NCI-H748 treated with DMSO at 0.1 percent for 48 hours (cell line): ENCODE measurements at places on chromosomes 4 and X.

DNA sequence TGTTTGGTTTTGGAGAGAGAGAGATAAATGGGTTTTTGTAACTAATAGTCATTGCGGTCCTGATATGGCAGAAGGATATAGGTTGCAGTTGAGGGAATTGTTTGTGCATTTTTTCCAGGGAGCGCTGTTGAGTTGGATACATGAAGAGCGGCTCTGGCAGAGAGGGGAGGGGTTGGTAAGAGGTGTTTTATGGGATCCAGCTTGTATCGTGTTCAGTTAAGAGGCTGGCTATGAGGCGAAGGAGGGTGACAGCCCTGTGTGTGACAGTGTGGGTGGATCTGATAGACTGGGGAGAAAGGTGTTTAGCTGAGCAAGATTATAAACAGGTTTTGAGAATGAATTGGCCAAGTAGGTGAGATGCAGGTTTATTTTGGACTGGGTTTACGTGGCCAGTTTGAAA lies 1.5 kb downstream of the SPANXN4 start:
- no peak for DNase-seq

DNA sequence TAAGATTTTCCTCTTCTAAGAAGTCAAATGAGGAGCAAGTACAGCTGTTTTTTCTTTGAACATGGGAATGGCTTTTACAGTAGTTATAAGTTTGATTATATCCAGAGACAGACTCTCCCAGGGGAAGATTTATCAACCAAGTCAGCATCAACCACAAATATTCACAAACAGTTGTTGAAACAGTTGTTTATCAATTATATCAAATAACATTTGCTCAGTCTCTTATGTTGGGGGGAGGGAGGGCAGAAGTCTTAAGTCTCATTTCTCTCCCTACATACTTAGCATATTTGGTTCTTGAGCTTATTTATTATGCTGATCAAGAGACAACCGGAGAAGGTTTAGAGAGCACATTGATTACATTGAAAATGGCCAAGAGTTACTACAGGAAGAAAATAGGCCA lies 110.1 kb downstream of the FBXO8 start:
- DNase-seq, result no peak

DNA sequence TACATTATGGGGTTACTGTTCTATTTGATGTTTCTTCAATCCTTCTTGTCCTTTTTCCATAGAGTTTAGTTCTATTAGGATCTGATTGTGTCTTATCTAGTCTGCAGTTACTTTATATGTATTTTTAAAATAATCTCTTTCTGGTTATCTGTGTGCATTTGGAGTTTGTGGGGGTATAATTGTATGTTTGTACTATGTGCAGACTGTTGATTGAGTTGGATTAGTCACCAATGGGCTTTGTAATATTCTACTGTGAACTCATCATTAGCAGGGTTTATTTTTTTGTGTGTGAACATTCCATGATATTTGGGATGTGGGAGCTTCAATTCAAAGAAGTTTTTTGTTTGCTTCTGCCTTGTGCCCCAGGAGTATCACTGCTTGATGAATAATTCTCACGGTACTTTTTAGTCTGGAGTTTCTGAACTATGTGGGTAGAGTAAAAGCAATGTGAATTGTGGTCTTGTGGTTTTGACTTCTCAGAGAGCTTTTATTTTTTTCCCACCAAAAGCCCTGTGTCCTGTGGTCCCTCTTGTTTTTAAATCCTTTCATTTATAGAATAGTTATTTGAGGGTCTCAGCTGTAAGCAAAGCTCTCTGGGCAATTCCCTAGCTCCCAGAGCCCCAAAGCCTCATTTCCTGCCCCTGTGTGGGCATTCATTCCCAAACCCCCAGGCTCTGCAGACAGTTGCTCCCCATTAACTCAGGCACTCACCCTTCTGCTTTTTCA lies 127.8 kb downstream of the PHKA2 start:
- DNase-seq, result no peak

DNA sequence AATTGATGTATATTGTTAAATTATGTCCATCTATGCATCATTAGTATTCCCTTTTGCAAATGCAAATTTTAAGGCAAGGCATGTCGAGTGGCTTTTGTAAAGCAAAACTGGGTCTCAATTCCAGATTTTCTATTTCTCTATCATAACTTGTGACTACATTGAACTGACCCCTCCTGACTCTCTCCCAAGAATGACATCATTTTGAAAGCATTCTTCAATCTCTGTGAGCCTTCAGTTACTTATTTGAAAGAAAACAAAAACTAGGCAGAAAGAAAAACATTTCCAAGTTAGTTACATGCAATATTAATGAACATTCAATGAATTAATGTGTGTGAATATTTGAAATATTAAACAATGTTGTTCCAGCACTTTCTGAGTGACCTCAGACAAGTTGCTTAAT lies 314.3 kb upstream of the CLNK start:
- no peak for DNase-seq

- DNase-seq, result no peak
Measured at GRCh38 chr4:6345866-6346265, 76.2 kb downstream of the WFS1 start.

GRCh38 chrX:125654501-125654900 lies 334.8 kb downstream of the TEX13C start:
- DNase-seq, result no peak

GRCh38 chr4:65747386-65747785 lies 77.1 kb upstream of the EPHA5 start:
- no peak for DNase-seq

DNA sequence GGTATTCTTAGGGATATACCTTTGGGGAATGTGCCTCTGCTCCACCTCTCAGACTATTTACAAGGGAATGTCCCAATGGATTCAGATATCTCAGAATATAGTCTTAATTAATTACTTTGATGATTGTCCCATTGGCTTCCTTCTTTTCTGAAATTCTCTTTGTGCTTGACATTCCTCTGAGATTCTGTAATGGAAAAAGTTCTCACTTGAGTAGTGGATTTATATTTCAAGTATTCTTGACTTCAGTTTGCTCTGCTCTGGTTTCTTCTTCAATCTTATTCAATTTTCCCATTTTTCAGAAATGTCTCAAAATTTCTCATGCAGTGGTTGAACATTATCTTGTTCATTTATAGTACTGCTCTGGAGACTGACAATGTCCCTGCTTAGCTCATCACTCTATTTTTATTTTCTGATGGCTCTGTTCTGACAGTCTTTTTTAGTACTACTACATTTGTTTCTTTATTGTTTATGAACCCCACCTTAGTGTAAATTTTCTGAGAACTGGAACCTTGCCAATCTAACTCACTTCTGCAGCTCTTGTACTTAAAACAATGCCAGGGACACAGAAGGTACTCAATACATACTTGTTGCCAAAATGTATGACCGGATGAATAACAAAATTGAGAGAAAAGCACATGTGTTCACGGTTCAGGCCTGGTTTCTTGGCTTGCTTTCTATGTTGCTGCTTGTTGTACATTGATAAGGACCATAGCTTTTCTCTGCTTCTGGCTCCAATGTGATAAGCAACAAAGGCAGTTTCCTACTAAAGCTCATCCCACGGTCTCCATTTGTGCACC lies 471.7 kb downstream of the GASK1B start:
- no peak for DNase-seq

DNA sequence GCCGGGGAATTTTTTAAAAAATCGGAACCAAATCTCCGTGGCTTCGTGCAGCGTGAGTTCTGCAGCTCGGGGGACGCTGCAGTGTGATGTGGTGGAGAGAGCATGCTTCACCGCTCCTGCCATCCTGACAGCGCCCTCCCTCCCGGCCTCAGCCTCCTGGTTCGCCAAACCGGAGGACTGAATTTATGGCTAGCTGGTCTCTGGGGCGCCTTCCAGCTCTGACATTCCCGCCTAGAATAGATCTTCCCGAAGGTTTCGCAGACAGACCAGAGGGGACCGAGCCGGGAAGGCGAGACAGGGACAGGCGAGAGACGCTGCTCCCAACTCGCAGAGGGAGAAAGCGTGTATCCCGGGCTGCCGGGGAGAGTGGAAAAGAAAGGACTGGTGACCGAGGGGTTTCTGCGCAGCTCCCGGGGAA lies 25.9 kb downstream of the HOPX start:
- no peak for DNase-seq

DNA sequence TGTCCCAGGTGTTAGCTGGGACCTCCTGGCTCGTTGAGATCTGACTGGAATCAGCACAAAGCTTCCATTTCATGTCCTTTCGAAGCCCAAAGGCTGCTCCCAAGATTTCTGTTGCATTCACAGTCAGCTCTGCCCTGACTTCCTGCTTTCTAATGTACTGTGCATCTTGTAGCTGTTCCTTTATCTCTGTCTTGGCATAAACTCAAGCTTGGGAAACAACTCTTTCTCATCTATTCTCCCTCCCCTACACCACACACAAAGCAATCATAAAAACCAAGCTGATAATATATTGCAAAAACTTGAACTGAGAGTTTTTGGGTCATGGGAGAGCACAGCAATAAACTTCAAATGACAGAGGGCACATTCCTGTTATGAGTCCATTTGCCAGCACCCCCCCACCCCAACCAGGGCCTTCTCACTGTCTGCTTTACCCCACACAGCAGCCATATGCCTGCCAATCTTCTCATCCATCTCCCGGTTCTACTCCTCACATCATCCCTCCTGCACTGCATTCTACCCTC lies 76.3 kb downstream of the SYNPO2 start:
- no peak for DNase-seq

DNA sequence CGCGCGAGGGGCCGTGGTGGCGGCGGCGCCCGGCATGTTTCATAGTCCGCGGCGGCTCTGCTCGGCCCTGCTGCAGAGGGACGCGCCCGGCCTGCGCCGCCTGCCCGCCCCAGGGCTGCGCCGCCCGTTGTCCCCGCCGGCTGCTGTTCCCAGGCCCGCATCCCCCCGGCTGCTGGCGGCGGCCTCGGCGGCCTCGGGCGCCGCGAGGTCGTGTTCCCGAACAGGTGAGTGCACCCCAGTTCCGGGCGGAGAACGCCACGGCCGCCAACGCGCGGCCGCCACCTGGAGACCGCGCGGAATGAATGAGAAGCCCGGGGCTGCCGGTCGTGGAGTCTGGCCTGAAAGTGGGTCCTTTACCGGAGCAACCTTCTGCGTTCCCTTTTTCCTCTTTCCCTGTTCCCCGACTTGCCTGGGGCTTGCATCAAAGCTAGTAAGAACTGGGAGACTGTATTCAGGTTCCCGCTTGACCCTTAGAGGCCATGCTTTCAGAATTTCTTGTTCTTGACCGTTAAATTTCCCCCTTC lies 429 bp downstream of the NOCT start:
- no peak for DNase-seq

DNA sequence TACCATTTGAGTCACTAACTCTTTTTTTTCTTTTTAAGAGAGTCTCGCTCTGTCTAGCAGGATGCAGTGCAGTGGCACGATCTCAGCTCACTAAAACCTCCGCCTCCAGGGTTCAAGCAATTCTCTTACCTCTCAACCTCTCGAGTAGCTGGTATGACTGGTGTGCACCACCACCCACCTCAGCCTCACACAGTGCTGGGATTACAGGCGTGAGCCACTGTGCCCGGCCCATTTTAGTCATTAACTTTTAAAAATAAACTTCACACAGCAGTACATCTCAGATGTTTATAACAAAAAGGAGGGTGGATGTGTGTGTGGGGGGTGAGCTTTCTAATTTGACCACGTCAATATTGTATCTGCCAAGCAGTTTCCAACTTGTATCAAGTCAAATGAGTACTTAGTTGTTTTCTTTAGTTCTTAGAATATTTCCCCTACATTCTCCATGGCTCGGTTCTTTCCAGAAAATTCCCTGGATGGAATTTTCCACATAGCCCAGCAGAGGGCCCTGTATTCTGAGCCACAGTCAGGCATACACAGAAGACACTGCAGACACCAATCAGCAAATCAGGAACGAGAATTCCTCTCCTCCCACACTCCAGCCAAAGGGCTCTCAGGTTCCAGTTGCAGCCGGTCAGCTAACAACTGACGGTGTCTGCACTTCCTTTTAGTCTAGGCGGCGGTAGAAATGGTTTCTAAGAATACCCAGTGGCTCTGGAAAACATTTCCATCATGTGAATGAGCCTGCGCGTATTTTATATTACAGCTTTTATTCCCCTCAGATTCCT lies 20.1 kb upstream of the ARAF start:
- peak; percentile 92 for DNase-seq

GRCh38 chrX:31366041-31366440 lies 294.2 kb upstream of the FTHL17 start:
- DNase-seq, result no peak

DNA sequence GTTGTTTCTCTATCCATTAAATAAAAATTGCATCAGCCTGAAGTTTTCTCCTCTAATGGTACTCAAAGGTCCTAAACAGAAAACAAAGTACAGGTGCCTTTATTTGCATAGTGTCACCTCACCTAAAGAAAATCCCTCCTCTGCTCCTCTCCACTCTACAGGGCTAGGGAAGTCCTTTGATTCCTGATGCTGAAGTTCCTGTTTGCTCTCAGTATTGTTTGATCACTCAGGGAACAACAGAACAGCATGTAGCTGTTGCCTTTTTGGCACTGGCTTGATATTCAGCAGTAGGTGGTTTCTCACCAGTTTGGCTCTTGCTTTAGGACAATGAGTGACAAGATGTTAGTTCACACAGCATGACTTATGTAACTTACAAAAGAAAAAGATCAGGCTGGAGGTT lies 156.2 kb upstream of the SLC7A11 start:
- peak; percentile 81 for DNase-seq

DNA sequence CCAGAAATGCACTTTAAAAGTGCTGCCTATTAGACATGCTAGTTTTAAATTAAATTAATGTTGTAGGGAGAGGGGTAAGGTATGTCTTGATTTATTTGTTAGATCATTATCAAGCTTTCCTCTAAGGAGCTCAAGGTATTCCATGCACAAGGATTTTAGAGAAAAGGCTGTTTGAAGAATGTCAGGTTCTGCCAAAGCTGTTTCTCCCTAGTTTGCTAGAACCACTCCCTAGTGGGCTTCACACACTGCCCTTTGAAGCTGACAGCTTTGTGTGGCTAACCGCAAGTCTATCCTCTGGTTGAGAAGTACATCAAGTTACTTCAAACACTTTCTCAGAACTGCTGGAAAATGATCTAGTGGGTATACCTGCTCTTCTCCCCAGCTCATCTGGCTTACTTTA lies 32.3 kb downstream of the RASL11B start:
- DNase-seq, result no peak
